CD4-positive, alpha-beta memory T cell (primary cell): ENCODE measurements at places on chromosomes 13 and 19. TPM values are rescaled to one million over a fixed set of nuclear protein-coding genes. Genes with fewer than 3 reads are reported as not detected.

Gene KATNAL1
- polyA plus RNA-seq, result 4.8 TPM

Gene LRRC4B
- polyA plus RNA-seq, result not detected

Gene SYDE1
- not detected for polyA plus RNA-seq

DNA sequence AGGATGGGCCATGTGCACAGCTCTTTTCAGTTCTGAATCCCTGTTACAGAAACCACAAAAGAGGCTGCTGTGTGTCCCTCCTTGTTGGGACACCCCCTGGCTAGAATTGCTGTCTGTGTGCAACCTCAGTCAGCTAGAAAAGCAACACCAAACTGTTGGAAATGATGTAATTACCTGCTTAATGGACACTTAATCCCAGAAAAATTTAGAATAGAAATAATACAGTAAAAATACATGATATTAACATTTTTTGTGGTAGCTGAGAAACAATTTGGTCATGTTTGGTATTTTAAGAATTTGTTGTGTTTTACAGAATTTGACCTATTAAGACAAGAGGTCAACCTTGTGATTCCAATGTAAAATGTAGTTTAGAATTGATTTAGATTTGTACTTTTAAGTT, 46.8 kb downstream of the FAM124A start:
- DNase-seq, result no peak

- peak; percentile 12 for DNase-seq
These were observed 51.9 kb downstream of the DNM2 start for GRCh38 chr19:10769533-10770491.

DNA sequence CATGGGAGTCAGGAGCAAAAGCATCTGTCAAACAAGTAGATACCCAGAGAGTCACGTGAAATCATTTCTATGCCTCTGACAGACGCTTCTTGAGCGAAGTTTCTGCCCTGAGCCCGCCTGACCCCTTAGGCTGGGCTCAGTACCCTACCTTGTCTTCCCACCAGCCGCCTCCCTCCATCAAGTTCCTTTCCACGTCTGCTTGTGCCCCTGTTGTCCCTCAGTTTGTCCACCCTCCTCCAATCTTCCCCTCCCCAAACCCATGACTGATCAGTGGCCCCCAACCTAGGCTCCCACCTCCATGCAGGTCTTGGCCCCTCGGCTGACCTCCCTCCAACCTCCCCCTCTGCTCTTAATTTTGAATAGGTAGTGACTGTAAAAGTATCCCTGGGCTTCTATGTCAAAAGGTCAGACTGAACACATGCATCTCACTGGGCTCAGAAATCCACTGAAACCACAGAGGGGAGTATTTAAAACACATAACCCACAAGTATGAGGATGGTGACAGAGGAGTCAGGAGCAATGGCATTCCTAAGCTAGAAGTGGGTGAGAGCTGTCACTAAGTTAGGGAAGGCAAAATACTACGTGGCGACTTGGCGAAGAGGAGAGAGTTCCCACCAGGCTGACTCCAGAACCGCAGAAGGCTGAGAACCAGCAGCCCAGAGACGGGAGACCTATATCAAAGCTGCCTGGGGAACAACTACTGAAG, 1.7 kb upstream of the ZNF446 start:
- DNase-seq, result no peak

- DNase-seq, result peak; percentile 75
These were observed 4.6 kb upstream of the SIGLEC10 start for GRCh38 chr19:51422053-51422448.

DNA sequence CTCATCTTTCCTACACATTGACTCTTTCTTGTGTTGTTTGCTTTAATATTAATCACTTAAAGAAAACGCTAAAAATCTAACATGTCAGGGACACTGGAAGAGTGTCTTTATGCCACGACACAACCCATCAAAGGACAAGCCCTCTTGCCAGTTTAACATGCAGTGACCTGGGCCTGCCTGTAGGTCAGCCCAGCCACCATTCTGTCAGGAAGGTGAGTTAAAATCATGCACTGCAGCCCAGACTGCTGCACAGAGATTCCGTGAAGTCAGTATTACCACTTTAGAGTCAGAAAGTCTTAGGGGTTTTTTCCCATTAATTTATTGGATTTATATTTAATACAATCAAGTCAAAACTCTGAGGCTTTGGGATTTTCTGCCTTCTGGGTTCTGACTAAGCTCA, 58.0 kb downstream of the TNFRSF19 start:
- DNase-seq, result no peak

GRCh38 chr19:15403151-15403531, 15.6 kb downstream of the AKAP8L start:
- no peak for DNase-seq

DNA sequence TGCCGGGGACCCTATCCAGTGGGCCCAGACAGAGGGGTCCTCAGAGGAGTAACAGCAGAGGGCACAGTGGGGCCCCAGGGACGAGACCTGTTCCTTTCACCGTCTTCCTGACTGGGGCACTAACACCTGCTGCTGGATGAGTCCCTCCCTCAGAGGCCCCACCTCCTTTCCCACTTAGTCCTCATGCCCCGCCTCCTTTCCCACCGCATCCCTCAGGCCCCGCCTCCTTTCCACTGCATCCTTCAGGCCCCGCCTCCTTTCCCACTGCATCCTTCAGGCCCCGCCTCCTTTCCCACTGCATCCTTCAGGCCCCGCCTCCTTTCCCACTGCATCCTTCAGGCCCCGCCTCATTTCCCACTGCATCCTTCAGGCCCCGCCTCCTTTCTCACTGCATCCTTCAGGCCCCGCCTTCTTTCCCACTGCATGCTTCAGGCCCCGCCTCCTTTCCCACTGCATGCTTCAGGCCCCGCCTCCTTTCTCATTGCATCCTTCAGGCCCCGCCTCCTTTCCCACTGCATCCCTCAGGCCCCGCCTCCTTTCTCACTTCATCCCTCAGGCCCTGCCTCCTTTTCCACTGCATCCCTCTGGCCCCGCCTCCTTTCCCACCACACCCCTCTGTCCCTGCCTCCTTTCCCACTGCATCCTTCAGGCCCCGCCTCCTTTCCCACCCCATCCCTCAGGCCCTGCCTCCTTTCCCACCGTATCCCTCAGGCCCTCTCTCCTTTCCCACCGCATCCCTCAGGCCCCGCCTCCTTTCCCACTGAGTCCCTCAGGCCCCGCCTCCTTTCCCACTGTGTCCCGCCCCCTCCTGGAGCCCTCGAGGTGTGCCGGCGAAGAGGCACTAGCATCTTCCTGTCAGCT, 6.7 kb downstream of the SPPL2B start:
- DNase-seq, result no peak

DNA sequence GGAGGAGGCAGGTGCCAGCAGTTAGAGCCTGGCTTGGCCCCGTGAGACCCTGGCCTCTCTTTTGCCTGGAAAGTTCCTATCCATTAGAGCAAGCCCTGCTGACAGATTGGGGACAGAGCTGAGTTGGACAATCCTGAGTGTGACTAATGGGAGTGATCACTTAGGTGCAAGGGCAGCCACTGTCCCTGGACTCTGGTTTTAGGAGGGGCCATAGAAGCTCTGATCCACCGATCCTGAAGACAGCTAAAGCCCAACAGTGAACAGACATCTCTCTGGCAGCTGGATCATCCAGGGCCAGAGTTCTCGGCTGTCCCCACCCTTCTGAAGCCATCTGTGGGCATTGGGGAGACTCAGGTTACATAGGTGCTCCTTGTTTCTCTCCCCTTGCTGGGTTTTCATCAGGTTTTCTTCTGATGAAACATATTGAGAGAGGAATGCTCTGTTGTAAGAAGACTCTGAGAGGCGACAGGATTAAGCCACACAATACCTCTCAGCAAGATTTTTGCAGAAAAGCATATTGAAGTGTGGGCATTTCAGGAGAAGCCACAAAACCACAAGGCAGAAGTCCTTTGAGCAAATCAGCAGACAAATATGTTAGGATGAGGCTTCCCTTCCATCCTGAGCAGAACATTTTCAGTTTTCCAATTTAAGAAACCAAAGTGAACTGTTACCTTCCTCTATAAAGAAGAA, 288.0 kb upstream of the MAB21L1 start:
- no peak for DNase-seq

DNA sequence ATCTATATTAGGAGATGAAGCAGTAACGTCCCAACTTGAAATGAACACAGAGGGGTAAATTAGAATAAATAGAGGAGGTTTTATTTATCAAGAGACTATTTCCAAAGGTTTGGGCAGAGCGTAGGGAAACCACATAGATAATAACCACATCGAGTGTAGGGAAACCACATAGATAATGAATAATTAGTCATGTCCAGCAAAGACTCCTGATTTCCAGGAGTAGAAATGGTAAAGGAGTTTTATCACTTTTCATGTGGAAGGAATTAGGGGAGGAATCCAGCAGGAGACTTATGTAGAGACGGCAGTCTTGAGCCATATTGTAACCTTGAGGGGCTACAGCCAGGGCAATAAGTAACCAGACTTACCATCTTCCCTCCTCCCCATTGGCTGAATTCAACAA, 136.3 kb upstream of the CSNK1A1L start:
- DNase-seq, result no peak
